Muscle of leg (tissue), 16 donors: ENCODE measurements at places on chromosomes 5 and 9.

DNA sequence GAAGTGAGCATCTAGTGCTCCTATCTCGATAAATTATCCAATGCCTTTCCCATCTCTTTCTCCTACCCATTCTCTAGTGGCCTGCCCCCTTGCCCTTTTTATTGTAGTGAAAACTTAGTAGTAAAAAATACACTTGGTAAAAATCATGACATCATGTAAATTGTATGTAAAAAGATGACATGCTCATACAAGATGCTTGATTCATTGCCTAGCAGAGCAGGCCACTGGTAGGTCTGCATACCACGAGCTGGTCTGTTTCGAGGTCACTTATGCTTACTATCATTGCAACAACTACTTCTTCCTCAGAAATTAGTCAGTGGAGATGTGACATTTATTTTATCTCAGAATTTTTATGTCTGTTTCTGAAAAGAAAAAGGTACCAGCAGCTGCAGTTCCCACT lies 177.3 kb downstream of the C9orf152 start:
- H3K27me3 ChIP-seq, result no peaks in the 10 kb centered on the region
- no peaks in the 10 kb centered on the region for H3K36me3 ChIP-seq
- DNase-seq, result no peak

- H3K27ac ChIP-seq, result no peak overlapping the region
- H3K27me3 ChIP-seq, result no peaks in the 10 kb centered on the region
- H3K4me1 ChIP-seq, result peaks cover 33% of the 10 kb centered on the region
- H3K4me3 ChIP-seq, result no peak overlapping the region
Observed at GRCh38 chr5:14181299-14181968, 38.3 kb downstream of the TRIO start.

- H3K27ac ChIP-seq, result no peak overlapping the region
- no peak overlapping the region for H3K4me3 ChIP-seq
- no peaks in the 10 kb centered on the region for H3K27me3 ChIP-seq
- no peaks in the 10 kb centered on the region for H3K4me1 ChIP-seq
- H3K36me3 ChIP-seq, result no peaks in the 10 kb centered on the region
- DNase-seq, result no peak
Observed at GRCh38 chr9:2281031-2281802, 266.1 kb downstream of the SMARCA2 start.

DNA sequence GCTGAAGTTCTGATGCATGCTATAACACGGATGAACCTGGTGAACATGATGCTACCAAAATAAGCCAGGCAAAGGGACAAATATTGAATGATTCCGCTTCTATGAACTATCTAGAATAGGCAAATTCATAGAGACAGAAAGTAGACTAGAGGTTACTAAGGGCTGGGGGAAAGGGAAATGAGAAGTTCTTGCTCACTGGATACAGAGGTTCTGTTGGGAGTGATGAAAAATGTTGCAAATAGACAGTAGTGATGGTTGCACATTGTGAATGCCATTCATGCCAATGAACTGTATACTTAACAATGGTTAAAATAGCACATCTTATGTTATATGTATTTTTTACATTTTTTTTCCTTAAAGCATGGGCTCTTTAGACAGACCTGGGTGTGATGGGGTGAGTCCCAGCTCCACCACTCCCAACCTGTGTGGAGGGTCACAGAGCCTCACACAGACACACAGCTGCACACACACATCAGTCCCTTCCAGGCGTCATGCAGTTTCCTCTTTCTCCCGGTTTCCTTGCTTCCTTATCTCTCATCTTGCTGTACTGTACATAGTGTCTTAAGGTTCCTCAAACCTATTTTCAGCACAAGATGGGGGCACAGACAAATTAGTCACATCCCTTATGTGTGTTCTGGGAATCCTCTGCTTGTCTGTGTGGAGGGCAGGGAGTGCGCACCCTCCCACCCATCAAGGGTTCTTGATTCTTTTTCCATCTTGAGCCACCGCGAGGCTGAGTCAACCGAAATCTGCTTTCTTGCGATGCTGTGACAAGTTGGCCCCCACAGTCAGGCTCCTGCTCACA lies 192.9 kb downstream of the CRB2 start:
- no peak overlapping the region for H3K27ac ChIP-seq
- H3K4me3 ChIP-seq, result no peak overlapping the region
- H3K36me3 ChIP-seq, result peaks cover 2% of the 10 kb centered on the region
- no peaks in the 10 kb centered on the region for H3K27me3 ChIP-seq
- H3K4me1 ChIP-seq, result peaks cover 10% of the 10 kb centered on the region

DNA sequence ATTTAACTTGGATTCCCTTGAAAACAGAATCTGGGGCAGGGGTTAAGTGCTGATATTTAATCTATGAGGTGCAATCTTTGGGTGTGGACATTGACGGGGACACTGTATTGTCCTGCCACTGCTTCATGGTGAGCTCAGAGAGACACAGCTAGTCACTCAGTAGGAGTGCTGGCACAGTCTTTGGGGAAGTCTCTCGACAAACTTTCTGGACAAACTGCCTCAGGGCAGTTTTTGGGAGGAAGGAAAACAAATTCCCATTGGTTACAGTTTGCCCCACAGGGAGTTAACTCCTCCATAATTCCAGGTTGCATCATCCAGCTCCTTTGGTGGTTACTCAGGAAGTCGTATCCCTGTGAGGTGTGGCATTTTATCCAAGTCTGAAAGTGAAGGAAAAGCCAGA lies 17.9 kb downstream of the HNRNPK start:
- H3K27ac ChIP-seq, result no peak overlapping the region
- no peak for DNase-seq
- H3K36me3 ChIP-seq, result peaks cover 3% of the 10 kb centered on the region
